Effector memory CD4-positive, alpha-beta T cell (primary cell): ENCODE measurements at places on chromosomes 4 and X.

DNA sequence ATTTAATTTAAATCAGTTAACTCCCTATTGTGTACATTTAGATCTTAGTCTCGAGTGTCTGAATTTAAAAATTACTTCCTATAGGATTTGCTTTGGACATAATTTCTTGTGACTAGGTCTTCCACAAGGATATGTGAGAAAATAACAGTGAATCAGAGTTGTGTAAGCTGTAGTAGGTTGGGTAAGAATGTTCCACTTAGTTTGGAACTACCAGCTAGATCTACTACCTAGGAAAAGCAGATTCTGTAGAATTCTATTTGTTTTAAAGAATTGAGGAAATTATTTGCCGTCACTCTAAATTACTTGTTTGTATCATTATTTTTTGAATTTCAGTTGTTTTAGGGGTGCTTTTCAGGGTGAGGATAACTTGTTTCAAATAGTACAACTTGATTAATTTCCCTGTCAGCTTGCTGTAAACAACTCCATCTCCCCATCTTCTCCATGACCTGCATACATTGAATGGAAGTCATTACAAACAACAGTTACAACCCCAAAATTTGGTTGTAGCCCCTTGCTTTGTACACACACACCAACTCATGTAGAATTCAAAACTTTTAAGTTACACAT is 1.3 kb downstream of the MTHFD2L start:
- no peak for DNase-seq

DNA sequence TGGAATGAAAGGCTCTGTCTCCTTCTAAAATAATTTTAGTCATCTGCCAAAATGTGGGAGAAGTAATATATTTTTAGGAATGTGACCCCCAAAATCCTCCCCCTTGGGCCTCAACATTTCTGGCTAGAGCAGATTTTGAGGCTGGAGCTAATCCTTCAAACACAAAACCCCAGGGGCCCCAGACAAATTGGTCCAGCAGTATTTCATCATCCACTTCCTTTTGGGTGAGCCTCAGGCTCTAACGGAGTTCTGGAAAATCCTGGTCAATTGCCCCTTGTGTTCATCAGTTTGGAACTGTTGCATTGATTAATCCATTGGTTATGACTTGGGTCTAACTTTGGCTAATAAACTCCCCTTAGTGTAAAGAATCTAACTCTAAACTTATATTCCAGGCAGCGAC is 67.4 kb upstream of the PCDH19 start:
- no peak for DNase-seq

DNA sequence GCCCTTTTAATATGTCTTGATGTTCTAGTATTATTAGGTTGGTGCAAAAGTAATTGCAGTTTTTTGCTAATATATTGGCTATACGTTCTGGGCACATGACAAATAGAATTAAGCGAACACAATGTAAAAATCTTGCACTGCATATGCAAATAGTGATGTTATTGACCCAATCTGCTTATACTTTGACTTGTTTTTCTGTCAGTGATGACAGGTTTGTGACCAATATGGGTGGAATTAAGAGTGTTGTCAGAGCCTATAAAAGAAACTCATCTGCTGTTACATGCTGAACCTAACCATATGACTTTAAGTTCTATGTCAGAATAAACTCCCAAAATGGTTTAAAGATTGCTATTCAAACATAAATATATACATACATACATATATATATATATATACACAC is 30.7 kb upstream of the HPGD start:
- no peak for DNase-seq

DNA sequence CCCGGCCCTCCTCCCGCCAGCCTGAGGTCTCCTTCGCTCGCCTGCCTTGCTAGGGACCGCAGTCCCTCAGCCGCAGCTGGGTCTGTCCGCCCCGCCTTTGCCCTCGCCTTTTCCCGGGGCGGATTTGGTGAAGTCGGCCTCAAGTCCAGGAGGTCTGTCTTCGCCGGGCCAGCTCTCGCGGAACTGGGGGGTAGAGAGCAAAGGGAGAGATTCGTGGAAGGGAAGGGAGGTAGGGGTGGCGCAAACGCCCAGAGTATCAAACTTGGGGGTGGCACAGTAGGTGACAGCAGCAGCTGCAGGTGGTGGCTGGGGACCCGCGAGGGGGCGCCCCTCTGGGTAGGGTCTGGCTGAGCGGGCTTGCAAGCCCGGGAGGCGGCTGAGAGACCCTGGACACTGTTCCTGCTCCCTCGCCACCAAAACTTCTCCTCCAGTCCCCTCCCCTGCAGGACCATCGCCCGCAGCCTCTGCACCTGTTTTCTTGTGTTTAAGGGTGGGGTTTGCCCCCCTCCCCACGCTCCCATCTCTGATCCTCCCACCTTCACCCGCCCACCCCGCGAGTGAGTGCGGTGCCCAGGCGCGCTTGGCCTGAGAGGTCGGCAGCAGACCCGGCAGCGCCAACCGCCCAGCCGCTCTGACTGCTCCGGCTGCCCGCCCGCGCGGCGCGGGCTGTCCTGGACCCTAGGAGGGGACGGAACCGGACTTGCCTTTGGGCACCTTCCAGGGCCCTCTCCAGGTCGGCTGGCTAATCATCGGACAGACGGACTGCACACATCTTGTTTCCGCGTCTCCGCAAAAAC is at the start of gene NPY2R:
NPY2R (plus strand) TSS at position 379 of the 797 bp plus-strand sequence. CDS start 5,304 bp downstream, outside the sequence.
- no peak for DNase-seq

DNA sequence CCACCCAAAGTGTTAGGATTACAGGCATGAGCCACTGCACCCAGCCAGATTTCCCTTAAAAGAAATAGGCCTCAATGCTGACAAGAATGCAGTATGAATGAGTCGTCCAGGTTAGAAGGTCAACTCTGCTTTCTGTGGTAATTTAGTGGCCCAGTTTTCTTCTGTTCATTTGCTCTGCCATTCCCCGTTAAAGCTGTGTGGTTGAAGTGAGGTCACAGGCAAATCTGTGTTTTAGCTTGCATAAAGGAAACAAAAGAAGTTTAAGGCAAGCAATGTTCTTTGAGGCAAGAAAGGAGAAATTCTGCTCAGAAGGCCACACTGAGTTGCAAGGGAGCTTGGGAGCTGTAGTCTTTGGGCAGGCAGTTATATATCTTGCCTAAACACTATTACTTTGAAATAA is 176.8 kb downstream of the LARP7 start:
- DNase-seq, result no peak

DNA sequence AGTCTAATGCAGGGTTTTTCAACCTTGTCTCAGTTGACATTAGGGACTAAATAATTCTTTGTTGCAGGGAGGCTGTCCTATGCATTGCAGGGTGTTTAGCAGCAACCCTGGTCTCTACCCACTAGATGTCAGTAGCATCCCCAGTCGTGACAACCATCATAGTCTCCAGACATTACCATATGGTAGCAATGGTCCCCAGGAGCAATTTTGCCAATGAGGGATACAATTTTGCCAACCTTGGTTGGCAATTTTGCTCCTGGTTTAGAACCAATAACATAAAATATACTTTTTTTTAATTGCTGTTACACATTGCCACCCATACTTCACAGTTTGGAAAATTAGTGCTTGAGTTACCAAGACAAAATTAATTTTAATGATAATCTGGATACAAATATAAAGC is 6.0 kb downstream of the EREG start:
- no peak for DNase-seq

GRCh38 chrX:71195964-71196649 is 26.9 kb upstream of the GJB1 start:
- no peak for DNase-seq

DNA sequence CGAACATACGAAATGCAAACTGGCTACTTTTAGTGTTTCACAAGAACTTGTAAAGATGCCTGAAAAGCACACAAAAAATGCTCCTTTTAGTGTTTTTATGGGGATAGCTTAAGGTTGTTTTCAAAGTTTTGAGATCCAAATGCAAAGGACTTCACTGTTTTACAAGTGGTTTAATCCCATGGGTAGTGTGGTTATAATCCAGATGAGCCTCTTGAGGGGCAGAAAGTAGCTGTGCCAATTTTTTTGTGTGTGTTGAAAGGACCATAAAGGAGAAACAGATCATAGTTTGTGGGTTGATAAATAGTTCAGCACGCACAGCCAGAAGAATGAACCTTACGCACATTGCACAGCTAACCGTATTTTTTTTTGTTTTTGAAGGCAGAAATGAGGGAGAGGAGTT is 126.9 kb upstream of the GIMD1 start:
- DNase-seq, result no peak

DNA sequence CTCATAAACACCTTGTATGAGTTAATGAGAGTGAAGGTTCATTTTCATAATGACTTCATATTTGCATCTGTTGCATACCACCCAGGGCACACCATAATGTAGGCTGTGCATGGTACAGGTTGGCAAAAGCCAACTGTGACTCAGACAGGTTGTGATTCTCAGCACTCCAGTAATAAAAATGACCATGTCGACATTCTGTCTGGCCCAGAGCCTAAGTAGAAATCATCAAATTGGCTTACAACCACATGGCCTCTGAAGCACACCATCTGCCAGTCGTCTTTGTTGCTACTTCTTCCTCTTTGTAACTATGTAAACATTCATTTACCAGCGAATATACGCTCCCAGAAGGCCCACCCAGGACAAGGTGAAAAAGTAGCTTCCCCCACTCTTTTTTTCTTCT is 459.5 kb downstream of the GASK1B start:
- DNase-seq, result no peak

- DNase-seq, result no peak
Observed at GRCh38 chr4:114780205-114780604, 181.6 kb downstream of the UGT8 start.

GRCh38 chr4:172962564-172963353 is 205.9 kb upstream of the GALNT7 start:
- DNase-seq, result no peak

- no peak for DNase-seq
Observed at GRCh38 chr4:20679951-20680350, 20.3 kb upstream of the PACRGL start.

GRCh38 chrX:16867947-16868346 is 2.2 kb downstream of the RBBP7 start:
- no peak for DNase-seq

DNA sequence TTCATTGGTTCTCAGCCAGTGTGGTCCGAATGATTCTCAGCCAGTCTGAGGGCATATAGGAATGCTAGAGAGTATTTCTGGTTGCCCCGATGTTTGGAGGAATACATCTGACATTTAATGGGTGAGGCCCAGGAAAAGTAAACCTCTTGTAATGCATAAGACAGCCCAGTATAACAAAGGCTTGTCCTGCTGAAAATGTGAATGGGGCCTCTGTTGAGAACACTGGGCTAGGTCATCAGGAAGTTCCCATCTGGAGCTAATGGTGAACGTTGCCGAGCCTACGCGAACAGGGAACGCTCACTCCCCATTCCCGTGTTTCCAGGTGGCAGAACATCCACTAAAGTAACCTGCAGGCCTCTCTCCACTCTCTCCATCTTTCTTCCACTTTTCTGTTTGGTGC is 132.0 kb upstream of the CLNK start:
- DNase-seq, result no peak

- no peak for DNase-seq
Observed at GRCh38 chrX:150870487-150871340, 27.8 kb downstream of the CD99L2 start.

- no peak for DNase-seq
Observed at GRCh38 chrX:34893741-34894140, 48.9 kb upstream of the FAM47B start.

- no peak for DNase-seq
Observed at GRCh38 chr4:176790398-176790797, 2.3 kb downstream of the VEGFC start.

- no peak for DNase-seq
Observed at GRCh38 chrX:84363051-84363450, 139.2 kb downstream of the HDX start.

DNA sequence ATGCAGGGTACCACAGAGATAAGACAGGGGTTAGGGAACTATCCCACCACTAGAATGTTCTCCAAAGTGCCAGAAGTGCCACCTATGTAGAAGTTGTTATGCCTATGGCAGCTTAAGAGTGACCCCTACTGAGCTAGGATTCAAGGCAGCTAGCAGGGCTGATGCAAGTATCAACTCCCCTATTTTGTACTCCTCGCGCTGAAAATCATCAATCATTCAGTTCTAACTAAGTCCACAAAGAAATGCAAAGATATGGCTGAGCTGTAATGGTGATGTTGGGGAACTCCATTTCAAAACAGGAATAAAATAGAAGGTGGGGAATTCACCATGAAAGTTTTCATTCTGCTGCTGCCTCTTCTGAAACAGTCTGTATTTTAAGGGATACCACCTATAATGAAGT is 13.8 kb downstream of the ACSL4 start:
- no peak for DNase-seq

GRCh38 chr4:153362184-153362583 is 17.7 kb downstream of the MND1 start:
- no peak for DNase-seq

DNA sequence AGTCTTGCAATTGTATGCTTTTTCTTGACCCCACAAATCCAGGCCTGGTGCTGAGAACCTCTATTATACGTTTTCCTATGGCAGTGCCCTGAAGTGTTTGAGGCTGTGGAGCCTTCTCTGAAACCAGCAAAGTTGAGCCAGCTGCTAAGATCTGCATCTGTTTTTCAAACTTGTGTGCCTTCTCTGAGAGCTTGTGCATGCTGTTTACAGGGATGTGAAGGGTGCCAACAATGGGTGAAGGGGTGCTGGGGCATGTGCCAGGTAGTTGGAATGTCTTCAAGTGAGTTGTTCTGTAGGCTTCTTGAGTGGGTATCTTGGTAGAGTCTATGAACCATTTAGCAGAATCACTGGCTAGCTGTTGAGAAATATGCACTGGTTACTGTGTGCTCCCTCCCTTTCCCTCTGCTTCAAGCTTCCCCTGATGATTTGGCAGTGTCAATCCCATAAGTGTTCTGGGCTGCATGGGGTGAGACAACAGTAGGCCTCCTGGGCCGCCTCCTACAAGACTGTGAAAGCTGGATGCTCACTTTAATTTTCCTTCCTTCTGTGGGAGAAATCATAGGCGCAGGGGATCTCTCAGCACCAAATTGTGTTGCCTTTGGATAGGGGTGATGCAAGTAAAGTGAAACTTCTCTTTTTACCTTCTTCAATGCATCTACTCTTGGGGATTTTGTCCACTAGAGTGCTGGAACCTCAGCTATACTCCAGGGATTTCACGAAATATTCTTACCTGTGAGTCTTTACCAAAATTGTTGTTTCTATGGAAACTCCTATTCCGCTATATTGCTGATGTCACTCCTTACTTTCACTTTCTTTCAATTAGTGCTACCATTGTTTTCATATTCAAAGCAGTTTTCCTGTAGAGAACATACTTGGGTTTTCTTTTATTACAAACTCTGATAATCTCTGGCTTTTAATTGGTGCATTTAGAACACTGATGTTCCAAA is 30.0 kb downstream of the ITM2A start:
- DNase-seq, result no peak

GRCh38 chrX:100449696-100450608 is 39.9 kb upstream of the PCDH19 start:
- DNase-seq, result no peak

- no peak for DNase-seq
Observed at GRCh38 chrX:1222531-1223241, 10.2 kb upstream of the CRLF2 start.
